ENCODE measurements at places on chromosomes 5 and 9. TPM values are rescaled to one million over a fixed set of nuclear protein-coding genes. Genes with fewer than 3 reads are reported as not detected.
A peak's percentile ranks its signal among the peaks of the same experiment; 100 is the strongest.

GRCh38 chr5:17054911-17055310 lies 118.8 kb upstream of the MYO10 start:
- no peak for DNase-seq

GRCh38 chr5:139711906-139712224 lies 63.7 kb downstream of the CXXC5 start:
- DNase-seq, result no peak

- no peak for DNase-seq
Observed at GRCh38 chr5:161134083-161134482, 282.1 kb upstream of the ATP10B start.

- no peak for DNase-seq
Observed at GRCh38 chr9:85430659-85431338, 311.0 kb downstream of the AGTPBP1 start.

DNA sequence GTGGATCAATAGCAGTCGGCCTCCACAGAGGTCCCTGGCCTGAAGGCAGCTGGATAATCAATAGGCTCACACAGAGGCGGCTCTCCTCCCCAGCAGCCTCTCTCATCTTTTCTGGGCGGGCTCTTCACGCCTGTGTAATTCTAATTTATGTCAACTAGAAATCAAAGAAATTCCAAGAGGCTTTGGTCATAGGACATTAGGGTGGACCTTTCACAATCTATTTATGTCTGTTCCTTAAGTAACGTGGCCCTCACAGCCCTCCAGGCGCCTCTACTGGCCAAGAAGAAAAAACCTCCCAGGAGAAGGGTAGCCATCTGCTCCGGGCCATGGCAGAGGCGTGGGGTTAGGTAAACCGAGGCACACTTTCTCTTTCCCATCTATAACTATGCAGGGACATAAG lies 205.1 kb upstream of the EFNA5 start:
- DNase-seq, result no peak

Gene OLFM1
- 4.6 TPM for polyA plus RNA-seq

DNA sequence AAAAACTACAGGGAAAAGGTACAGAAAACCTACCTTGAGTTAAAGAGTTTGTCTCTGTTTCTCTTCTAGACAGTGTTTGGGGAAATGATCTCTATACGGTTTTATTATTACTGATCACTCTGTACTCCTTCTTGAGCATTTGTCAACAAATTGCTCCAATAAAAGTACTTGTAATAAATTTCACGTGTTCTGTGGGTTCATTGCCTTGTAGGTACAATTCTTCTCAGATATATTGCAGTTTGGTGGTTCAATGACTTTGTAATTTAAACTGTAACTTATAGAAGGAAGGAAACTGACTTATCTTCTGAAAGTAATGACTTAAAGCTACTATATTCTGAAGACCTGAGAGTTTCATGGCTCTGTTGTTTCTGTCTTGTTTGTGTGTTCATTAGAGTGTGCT lies 319.9 kb upstream of the PCSK5 start:
- no peak for DNase-seq

DNA sequence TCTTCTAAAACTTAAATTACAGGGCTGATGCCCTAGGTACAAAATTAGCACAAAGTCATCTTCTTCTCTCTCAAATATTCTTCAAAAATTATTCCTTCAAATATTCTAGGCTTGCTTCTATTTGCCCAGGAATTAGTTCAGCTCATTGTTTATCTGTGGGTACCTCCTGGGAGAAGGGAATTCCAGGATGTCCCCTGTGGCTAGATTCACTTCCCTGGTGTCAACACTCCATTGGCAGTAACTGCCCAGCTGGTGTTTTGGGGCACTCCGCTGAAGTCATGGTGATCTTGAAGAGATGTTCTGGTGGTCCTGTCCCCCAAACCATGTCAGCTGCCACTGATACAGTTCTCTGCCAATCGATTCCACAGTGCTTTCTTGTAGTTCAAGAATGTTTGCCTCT lies 26.2 kb upstream of the TGFBR1 start:
- DNase-seq, result no peak

GRCh38 chr5:177982072-177982727 lies 13.8 kb downstream of the PROP1 start:
- no peak for DNase-seq

Gene GAS1
- 52.7 TPM for polyA plus RNA-seq

DNA sequence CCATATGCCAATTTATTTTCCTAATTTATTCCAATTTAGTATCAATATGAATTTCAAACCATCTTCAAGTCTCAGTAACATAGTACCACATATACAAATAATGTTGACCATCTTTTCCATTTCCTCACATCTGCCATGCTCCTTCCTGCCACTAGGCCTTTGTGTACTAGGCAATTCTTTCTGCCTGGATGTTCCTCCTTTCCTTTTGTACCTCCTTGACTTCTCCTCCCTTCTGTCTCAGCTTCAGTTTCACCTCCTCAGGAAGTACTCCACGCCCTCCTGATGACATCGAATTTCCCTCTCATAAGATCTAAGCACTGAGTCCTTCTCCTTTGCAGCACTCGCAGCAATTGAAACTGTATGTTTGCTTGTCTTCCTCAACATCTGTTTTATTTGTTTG lies 53.9 kb downstream of the MEF2C start:
- no peak for DNase-seq

DNA sequence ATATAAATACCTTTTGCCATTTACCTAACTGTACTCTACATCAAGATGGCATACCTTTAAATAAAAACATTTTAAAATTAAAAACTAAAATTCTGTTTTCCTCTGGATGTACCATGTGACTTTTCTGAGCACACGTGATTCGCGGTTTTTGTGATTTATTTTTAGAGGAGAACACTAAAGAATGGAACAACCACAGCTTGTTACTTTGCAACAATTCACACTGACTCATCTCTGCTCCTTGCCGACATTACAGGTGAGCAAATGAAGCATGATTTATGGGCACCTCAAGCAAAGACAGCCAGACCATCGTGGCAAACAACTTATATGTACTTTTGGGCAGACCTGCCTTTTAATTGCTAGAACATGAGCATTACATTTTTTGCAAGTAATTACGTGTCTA lies 61.3 kb downstream of the GDA start:
- DNase-seq, result no peak

- no peak for DNase-seq
Observed at GRCh38 chr9:35293376-35293964, 131.7 kb downstream of the UNC13B start.

DNA sequence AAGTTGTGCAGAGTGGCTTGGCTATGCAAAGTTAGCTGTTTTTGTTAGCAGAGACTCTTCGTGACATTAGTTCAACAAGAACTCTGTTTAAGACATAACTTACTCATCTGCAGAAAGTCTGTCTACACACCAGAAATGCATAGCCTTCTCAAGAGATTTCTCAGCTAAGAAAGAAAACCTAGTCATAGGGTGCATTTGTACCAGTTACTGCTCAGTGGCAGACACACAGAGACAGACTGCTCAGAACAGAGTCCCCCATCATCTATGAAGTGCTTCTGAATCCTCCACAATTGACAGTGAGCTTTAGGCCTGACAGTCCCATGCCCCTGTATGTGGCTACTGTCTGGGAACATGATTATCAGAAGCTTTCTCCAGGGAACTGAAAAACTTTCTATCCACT lies 56.1 kb upstream of the IFNK start:
- DNase-seq, result no peak

DNA sequence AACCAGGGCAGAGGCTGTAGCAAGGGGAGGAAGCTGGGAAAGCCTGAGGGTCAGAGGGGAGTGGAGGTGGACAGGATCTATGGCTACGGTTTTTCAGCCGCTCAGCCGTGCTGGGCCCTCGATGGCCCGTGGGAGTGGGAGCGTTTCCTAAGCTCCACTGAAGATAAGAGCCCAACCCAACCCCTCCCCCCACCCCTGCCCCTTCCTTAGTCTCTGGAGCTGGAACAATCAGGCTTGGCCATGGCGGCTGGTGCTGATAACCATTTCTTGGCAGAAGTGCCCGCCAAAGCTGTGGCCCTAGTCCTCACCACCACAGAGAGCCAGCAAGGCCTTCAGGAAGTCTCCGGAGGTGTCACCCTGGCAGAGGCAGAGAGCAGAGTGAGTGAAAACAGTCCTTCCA lies 20.3 kb upstream of the TNIP1 start:
- no peak for DNase-seq

- DNase-seq, result peak; percentile 52
Observed at GRCh38 chr5:157575381-157576020, at the start of gene ADAM19. ADAM19 (minus strand) TSS chr5:157575775; CDS start chr5:157575696, 79 bp downstream.

DNA sequence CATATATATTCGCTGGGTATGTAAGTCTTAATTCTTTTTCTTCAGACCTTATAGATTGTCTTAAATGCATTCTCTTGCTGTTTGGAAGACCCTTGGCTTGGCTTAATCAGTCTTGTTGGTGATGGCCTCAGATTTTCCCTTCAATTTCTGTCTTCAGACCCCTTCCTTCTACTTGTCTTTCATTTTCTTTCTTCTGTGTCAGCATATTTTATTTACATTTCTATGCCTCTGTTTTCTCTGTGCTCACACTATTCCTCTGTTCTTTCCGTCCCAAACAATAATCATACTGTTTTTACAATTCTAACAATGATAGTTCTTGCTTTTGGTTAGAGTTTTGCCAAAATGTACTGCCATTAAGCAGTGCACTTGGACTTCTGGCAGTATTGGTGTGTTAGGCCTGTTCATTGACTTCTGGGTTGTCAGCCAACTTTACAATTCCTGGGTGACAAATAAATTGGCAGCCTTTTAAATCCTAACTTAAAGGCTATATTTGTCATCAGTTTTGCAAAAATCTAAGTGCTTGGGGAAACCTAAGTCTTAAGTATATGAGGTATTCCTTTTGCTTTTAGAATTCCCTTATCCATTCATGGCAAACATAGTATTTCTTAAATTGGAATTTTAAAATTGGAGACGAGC lies 8.0 kb downstream of the SRFBP1 start:
- DNase-seq, result no peak

- DNase-seq, result no peak
Observed at GRCh38 chr9:86747711-86748110, 199.6 kb downstream of the GAS1 start.

DNA sequence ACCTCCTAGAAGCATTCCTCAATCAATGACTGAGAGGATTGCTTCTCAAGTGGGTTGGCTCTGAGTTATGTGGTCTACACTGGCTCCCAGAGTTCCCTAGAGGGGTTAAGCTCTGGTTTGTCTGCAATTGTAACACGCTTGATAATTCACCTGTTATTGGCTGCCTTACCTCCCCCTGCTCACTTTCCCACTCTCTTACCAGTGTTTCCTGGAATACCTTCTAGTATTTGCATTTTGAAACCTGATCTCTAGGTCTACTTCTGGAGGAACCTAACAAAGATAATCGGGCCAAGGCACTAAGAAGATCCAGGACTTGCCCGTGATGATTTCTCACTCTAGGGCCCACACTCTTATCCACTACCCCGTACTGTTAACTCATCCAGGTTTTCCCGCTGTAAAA lies 110.1 kb upstream of the MAP3K1 start:
- no peak for DNase-seq

Gene MACIR
- polyA plus RNA-seq, result 19.3 TPM

Gene ROR2
- polyA plus RNA-seq, result 29.1 TPM

- DNase-seq, result no peak
Observed at GRCh38 chr5:61719124-61719523, 387.1 kb downstream of the ZSWIM6 start.

Gene IFNB1
- not detected for polyA plus RNA-seq

GRCh38 chr5:83844449-83845068 lies 123.9 kb upstream of the HAPLN1 start:
- no peak for DNase-seq

Gene GBGT1
- polyA plus RNA-seq, result 1.8 TPM

Gene CENPP
- polyA plus RNA-seq, result 6.5 TPM

- DNase-seq, result no peak
Observed at GRCh38 chr5:120327180-120327579, 136.9 kb upstream of the PRR16 start.

- DNase-seq, result no peak
Observed at GRCh38 chr5:143386725-143387124, 16.8 kb downstream of the NR3C1 start.

Gene SLC36A2
- 8.9 TPM for polyA plus RNA-seq

GRCh38 chr9:131233556-131233955 lies 42.8 kb downstream of the FAM78A start:
- no peak for DNase-seq

DNA sequence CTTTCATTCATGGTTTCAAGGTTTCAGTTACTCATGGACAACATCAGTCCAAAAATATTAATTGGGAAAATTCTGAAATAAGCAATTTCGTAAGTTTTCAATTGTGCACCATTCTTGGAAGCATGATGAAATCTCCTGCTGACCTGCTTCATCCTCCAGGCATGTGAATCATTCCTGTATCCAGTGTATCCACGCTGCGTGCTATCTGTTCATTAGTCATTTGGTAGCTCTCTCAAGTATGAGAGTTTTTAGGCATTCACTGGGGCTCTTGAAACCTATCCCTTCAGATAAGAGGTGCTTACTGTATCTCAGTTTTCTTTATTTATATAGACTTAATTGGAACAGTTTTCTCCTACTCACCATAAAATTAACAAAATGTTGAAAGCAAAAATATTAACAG lies 293.0 kb downstream of the CDH12 start:
- no peak for DNase-seq

DNA sequence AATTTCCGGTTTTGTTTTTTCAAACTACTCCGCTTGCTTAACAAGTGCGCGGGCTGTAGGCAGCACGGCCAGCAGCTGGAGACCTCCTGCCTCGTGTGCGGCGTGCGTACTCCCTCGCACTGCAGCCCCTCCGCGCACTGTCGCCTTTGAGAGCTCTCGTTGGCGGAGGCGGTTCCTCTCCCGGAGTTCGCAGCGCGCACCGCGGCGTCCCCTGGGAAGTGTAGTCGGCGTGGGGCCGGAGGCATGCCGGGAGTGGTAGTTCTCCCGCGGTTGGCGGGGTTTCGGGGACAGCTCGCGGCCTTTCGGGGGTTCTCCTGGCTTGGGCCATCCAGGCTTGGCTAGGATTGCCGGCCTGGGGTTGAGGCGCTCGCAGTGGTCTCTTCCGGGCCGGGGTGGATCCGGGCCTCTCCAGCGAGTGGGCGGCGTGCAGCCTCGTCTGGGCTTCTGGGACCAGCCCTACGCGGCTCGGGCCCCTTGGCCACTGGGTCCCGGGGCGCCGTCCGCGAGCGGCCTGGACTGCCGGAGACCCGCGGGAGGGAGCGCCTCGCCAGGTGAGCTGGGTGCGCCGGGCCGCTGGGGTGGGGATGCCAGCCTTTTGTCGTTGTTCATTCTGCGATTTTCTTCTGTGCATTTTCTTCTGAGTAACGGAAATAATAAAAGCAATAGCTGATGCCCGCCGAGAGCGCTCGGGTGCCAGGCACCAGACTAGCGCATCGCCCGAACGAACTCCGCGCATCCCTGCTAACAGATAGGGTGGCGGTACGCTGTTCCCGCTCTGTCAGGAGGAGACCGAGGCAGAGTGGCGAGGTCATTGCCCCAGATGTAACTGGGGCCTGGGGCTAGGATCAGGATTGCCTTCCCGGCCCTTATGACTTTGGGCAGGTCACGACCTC lies at the start of gene ZNF354C:
TSS of gene ZNF354C (plus strand) at position 258 of the 893 bp plus-strand sequence. CDS start 1,696 bp downstream, outside the sequence.
- DNase-seq, result peak; percentile 81
